ENCODE measurements at places on chromosomes 6 and 20. TPM values are rescaled to one million over a fixed set of nuclear protein-coding genes. Genes with fewer than 3 reads are reported as not detected.

DNA sequence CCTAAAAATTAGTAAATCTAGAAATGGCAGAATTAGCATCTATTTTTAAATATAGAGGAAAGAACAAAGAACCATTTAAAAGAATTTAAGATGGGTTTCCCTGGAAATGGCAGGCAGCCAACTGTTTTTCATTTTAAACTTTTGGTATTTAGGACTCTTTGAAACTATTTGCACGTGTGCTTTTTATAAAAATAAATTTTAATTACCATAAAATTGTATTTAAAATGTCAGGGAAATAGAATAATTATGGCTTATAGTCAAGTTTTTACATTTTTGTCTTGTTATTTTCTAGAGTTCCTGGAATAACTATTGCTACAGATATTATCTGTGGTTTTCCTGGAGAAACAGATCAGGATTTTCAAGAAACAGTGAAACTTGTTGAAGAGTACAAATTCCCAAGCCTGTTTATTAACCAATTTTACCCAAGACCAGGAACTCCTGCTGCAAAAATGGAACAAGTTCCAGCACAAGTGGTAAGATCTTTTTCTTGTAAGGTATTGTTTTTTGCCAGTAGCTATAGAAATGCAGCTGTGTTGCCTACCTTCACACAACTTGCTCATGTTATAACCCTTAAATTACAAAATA, 528.7 kb upstream of the SOX4 start:
- DNase-seq = no peak

DNA sequence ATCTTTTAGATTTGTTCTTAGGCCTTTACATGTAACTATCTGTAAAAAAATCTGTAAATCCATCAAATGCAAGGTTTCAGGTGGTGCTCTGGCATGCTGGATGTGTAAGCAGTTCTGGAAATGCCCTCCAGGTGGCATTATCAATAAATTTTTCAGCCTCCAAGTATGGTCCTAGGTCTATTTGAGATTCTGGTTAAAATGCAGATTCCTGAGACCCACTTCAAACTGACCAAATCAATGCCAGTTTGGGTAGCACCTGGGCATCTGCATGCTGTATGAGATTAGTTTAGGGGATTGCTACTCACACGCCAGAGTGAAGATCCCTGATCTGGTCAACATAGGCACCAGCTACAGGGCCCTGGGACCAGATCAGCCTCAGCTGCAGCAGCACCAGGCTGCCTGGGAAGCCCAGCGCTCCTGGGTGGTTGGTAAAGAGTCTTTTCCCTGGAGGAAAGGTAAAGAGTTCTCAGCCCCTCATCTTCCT, 507.3 kb upstream of the CITED2 start:
- peak; percentile 81 for DNase-seq

The MAP7 gene
- 9.9 TPM for total RNA-seq

The EPHA7 gene
- 90.2 TPM for total RNA-seq

The TRDN gene
- 2.8 TPM for total RNA-seq
